ENCODE measurements at places on chromosomes 3 and 15.

DNA sequence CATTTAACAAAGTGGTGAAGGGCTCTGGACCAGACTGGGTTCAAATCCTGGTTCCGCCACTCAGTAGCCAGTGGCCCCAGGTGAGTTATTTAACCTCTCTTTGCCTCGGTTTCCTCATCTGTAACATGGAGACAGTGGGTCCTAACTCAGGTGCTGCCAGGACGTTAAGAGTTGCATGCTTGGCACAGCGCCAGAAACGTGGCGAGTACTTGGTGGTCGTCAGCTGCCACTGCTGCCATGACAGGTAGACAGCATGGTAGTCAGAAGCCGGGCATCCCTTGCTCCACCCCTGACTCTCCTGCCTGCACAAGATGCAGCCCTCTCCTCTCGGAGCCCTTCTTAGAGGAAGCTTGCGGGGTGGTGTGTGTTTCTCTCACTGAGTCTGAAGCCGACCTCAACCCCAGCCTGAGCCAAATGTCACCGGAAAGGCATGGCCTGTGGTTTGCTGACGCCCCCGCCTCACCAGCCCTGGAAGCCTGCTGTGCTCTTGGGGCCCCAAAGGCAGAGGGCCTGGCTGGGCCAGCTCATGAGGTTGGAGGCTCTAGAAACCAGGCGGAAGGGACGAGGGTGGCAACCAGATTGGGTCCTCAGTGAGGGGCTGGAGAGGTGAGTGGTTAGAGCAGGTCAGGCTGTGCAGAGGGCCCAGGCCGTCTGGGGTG, 160.8 kb upstream of the TLE3 start:
- DNase-seq = no peak

- DNase-seq = no peak
These were observed 53.9 kb downstream of the COPS2 start for GRCh38 chr15:49101536-49101935.

- DNase-seq = no peak
These were observed 282.4 kb upstream of the GRM7 start for GRCh38 chr3:6578526-6578925.

- no peak for DNase-seq
These were observed 9.7 kb upstream of the GNB5 start for GRCh38 chr15:52200831-52201365.

- no peak for DNase-seq
These were observed 82.2 kb downstream of the STRIT1 start for GRCh38 chr3:155211266-155211665.

DNA sequence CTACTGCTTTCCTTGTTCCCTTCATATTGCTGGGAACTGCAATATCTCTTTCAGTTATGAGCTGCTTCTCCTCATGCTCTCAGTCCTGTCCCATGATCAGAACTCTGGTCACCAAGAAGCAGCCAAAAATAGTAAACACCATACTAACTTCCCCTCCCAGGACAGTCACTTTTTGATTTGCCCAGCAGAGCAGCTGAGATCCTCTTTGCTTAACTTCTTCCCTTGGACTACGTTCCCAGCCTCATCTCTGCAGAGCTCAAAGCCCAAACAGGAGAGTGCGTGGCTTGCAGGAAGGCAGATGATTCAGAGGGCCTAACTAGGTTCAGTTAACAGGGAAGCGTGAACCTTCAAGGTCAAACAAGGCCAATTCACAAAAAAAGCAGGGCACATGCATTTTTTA, 153.2 kb downstream of the CTNNB1 start:
- DNase-seq = no peak

- DNase-seq = no peak
These were observed 229.5 kb downstream of the SHQ1 start for GRCh38 chr3:72618739-72619138.

DNA sequence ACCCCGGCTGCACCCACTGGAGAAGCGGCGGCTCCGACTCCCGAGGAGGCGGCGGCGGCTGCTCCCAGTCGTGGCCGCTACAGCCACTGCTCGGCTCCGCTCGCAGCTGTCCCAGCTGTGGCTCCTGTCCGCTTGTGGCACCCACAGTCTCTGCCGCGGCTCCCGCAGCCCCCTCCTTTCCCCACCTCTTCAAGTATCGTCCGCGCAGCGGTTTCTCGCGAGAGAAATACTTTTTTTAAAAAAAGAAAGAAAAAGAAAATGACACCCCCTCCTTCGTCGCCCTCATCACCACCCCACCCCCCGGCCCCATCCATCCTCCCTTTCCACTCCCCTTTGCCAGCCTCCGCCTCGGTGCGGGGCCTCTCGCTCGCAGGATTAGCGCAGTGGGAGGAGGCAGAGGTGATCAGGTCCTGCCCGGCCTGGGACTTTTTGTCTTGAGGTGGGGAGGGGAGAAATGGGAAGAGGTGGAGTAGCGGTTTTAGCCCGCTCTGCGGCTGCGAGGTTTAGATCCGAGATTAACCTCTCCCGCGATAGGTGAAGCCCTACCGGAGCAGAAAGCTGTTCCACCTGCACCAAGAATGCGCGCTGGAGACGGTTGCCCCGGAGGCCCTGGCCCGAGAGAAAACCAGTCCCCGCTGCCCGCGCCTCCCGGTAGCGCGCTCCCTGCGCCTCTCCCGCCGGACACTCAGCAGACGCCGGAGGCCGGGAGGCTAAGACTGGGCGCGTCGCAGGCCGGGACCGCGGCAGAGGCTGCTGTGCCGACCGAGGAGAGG, at the start of gene FBN1:
Gene FBN1 (minus strand): TSS at position 152 of the 773 bp plus-strand sequence. CDS start 940 bp downstream, outside the sequence.
- DNase-seq = no peak

- no peak for DNase-seq
These were observed 156.7 kb downstream of the KLF13 start for GRCh38 chr15:31483053-31483985.

GRCh38 chr3:124845406-124845805, 41.8 kb downstream of the ITGB5 start:
- DNase-seq = no peak
